ENCODE measurements at places on chromosomes 3 and 15. TPM values are rescaled to one million over a fixed set of nuclear protein-coding genes. Genes with fewer than 3 reads are reported as not detected.

The ERC2 gene
- 20.5 TPM for total RNA-seq

The LRRC31 gene
- 0.23 TPM for total RNA-seq

The LMAN1L gene
- total RNA-seq: not detected

The RPP25 gene
- 24.0 TPM for total RNA-seq

The SLC9C1 gene
- total RNA-seq: 0.13 TPM

The VEPH1 gene
- 10.3 TPM for total RNA-seq

The FEZF2 gene
- total RNA-seq: not detected

Measured in endothelial cell (in vitro differentiated cells).